ENCODE measurements at places on chromosomes 16 and 17.

DNA sequence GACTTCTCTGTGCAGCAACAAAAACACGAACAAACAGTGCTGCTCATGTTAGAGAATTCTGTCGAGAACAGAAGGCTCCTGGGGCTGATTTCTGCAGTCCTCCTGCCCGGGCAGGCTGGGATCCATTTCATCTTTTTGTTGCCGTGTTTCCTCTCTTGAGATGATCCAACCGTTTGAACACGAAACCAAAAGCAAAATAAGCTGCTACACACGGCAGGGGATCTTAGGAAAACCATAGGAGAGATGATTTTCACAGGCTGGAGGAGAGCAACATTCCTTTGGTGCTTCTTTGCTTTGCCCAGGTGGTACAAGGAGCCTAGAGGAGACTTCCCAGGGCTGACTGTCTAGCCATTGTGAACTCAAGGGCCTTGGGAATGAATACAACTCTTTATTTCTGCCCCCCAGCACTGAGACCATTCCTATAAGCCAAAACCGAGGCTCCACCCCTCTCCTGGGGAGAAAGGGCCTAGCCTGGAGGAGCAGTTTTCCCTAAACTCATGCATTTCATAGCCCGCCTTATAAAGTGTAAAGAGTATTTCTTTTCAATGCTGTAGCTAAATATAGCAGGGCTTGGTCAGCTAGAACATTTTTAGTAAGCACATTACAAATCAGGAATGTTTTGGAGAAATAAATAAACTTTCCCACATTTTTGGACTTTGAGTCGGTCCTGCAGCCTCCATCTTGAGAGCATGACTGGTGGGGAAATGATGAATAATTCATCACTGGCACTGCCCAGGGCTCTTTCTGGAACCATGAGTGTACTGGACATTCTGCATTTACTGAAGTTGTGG is 7.7 kb downstream of the FOXL1 start:
- no peak for DNase-seq

DNA sequence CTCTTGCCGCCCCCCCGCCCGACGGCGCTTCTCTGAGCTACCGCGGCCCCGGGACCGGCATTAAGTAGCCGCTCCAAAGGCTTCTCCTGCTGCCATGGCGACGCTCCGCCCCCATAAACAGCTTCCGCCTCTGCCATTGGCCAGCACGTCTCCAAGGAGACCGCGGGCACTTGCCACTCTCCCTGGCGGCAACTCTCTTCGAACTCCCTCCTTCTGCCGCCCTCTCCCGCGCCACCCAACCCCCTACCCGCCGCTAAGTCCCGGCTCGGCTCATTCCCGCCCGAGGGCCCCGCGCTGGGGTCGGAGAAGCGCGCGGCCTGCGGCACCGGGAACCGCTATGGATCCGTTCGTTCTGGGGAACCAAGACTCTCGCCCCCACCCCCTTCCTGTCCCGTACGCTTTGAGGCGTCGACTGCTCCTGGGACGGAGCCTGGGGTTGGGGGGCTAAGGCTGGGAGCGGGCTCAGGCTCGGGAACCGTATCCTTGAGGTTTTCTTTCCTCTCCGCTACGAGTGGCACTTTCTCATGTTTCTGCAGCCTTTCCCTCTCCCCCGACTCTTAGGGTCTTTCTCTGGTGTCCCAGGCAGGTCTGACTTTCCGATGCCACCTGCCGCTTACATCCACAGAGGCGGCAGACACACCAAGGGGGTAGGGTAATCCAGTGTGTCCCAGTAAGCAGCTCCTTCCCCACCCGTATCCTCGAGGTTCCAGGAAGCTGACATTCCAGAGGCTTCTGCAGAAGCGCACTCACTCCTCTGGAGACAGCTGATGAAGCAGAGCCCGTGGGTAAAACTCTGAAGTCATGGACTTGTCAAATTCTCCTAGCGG is at the start of gene FOXJ1:
Gene FOXJ1, minus strand, starts transcription at position 34 of the 827 bp plus-strand sequence. CDS start 850 bp downstream, outside the sequence.
- DNase-seq, result peak; percentile 88

DNA sequence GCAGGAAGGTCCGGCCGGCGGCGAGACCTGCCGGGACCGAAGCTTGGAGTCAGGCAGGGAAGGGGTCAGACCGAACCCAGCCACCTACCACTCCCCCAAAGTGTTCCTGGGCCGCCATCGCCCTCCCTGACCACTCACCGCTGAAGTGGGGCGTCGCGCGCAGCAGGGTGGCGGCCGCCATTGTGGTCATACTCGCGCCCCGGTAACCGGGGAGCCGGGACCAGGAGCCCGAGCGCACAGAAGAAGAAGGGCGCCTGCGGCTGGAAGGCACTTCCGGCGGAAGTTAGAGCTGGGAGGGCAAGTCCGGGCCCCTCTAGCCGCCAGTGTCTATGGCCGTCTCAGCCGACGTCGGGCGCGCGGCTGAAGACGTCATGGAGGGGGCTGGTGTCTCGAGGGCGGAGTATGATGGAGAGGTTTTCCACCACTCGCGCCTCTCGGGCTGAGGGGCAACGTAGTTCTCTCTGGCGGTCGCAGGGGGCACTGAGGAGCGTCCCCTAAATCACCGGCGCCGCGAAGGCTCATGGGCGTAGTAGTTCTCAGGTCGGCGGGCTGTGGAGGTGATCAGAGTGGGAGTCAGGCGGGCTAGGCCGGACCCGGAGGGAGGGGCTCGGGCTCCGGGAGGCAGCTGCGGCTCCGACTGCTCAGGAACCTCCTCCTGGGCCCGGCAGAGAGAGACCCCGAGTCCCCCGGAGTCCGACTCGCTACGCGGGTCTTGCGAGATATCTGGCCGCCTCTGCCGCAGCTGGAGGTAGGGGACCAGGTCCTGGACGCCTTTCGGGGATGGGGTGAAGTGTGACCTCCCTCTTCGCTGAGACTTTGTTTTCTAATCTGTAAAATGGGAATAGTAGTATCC is at the start of gene TUFM:
Gene TUFM, minus strand, starts transcription at position 269 of the 853 bp plus-strand sequence. Its CDS starts 79 bp downstream, at position 190.
- DNase-seq, result peak; percentile 96

- DNase-seq, result no peak
Measured at GRCh38 chr17:17749025-17749772, 67.9 kb downstream of the RAI1 start.

GRCh38 chr17:56742601-56743000 is 91.1 kb downstream of the C17orf67 start:
- DNase-seq, result no peak

GRCh38 chr17:81612172-81612970 is 24.5 kb downstream of the NPLOC4 start:
- DNase-seq, result no peak

GRCh38 chr17:81399481-81400153 is 4.4 kb downstream of the BAHCC1 start:
- DNase-seq, result no peak

DNA sequence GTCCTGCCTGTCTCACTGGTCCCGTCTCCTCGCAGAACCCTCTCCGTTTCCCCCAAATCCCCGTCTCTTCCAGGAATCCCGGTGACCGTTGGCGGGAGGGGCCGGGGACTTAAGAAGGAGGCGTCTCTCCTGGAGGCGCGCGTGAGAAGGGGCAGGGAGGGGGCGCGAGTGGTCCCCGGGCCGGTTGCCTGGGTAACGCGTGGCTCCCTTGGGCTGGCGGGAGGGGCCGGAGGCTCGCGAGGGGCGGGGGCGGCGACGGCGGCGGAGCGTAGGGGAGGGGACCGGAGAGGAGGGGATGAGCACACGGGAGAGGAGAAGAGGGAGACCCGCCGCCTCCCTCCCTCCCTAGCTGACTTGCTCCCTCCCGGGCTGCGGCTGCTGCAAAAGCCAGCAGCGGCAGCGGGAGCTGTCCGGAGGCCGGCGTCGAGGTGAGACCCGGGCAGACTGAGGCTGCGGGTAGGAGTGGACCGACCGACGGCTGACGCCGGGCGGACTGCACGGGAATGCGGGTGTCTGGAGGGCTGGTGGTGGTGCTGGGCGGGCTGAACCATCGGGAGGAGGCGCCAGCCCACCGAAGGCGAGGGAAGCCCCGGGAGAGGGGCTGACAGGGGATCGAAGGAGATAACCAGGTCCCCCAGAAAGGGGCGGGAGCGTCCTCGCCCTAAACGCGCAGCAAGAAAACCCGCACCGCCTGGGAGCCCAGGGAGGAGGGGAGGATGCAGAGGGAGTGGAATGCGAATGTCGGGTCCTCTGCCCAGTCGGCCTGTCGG is at the start of gene PRRT2:
Gene PRRT2, plus strand, starts transcription at position 298 of the 770 bp plus-strand sequence. CDS start 862 bp downstream, outside the sequence.
- DNase-seq, result peak; percentile 36

GRCh38 chr17:17573912-17574311 is 17.6 kb downstream of the PEMT start:
- DNase-seq, result no peak

Data from stimulated activated CD4-positive, alpha-beta T cell treated with anti-CD3 and anti-CD28 coated beads, Interleukin-4, amount 100 ng/mL, for 4 hours (primary cell).